ENCODE measurements at places on chromosomes 1 and 21. TPM values are rescaled to one million over a fixed set of nuclear protein-coding genes. Genes with fewer than 3 reads are reported as not detected.

The NPPB gene
- not detected for total RNA-seq

The CYP4A22 gene
- total RNA-seq = not detected

The MCOLN2 gene
- 1.7 TPM for total RNA-seq

The RASSF5 gene
- 0.95 TPM for total RNA-seq

The VCAM1 gene
- total RNA-seq = not detected

The SORT1 gene
- total RNA-seq = 4.2 TPM

The ZBTB18 gene
- total RNA-seq = 5.3 TPM

The YY1AP1 gene
- total RNA-seq = 46.4 TPM

The ZNHIT6 gene
- total RNA-seq = 18.8 TPM

The CSF1 gene
- 18.1 TPM for total RNA-seq

The RNU1-4 gene
- not detected for total RNA-seq

The MTF2 gene
- total RNA-seq = 12.7 TPM

The PALMD gene
- total RNA-seq = 0.11 TPM

The FAM3B gene
- not detected for total RNA-seq

The LRRIQ3 gene
- 0.76 TPM for total RNA-seq
